ENCODE measurements at places on chromosomes 6 and 20. TPM values are rescaled to one million over a fixed set of nuclear protein-coding genes. Genes with fewer than 3 reads are reported as not detected.

RAD21L1 gene
- not detected for total RNA-seq

ERVFRD-1 gene
- total RNA-seq: 0.63 TPM

C6orf58 gene
- not detected for total RNA-seq

RAET1L gene
- not detected for total RNA-seq

TP53TG5 gene
- total RNA-seq: not detected

SAMD3 gene
- total RNA-seq: not detected

PRICKLE4 gene
- total RNA-seq: not detected

SLC52A3 gene
- total RNA-seq: 0.11 TPM

CYP21A2 gene
- total RNA-seq: not detected

DCDC2 gene
- total RNA-seq: 1.9 TPM

SIRPB2 gene
- not detected for total RNA-seq

NQO2 gene
- 40.0 TPM for total RNA-seq

DNA sequence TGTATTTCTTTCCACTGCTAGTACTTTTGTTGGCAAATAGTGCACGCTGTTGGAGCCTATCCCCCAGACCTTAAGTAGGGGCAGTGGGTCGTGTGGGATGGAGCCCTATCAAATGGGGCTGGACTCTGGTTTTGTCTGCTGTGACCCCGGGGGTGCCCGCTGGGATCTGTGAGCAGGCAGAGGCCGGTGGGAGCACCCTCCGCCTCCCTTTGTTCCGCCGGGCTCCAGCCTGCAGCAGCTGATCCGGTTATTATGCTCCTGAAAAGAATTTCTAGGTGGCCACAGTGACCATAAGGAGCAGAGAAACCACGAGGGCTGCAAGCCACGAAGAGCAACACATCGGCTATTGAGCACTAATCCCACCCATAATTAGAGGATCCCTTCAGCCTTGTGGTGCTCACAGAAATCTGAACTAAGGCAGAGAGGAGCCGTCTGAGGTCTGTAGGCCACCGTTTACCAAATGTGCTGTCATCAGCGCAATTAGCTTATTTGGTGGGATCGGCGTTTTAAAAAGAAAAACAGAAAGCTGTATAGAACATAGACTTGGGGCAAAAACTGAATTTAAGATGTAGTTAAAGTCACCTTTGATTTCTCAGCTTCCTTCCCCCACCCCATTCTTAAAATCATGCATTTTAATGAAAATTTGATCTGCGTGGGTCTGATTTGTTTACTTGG, 598.3 kb upstream of the JAG1 start:
- no peak for DNase-seq

DNA sequence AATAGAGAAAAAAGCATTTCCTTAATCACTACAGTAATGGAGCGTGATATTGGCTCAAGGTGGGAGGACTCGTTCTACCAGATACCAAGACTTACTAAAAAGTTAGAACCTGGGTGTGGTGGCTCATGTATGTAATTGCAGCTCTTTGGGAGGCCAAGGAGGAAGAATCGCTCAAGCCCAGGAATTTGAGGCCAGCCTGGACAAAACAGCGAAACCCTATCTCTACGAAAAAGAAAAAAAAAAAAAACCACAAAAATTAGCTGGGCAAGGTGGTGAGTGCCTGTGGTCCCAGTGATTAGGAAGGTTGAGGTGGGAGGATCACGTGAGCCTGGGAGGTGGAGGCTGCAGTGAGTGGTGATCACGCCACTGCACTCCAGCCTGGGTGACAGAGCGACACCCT, 24.0 kb upstream of the ATRN start:
- no peak for DNase-seq

- no peak for DNase-seq
Measured at GRCh38 chr6:25013246-25013645, 77.5 kb upstream of the RIPOR2 start.

GRCh38 chr20:6651016-6651415, 116.5 kb upstream of the BMP2 start:
- no peak for DNase-seq

DNA sequence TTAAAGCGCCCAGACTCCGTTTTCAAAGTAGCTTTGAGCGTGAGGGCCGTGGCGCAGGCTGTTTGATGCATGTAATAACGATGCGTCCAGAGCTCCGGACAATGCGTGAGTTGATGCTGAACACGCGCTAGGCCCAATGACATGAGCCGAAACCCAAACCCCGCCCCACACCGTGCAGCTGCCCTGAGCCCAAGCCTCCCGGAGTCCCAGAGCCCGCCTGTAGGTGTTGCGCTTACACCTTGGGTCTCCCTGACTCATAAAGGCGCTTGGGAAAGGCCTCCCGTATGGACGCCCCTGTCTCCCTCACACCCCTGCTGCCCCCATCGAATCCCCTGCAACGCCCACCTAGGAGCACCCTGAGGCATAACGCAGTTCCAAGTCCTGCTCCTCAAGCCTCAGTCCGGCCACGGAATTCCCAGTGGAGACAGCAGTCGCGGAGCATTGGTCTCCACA, 87.6 kb downstream of the ERMARD start:
- DNase-seq: no peak

- DNase-seq: peak; percentile 48
Measured at GRCh38 chr6:25295651-25296050, 16.5 kb downstream of the CARMIL1 start.

- no peak for DNase-seq
Measured at GRCh38 chr20:1171461-1172093, 13.2 kb downstream of the TMEM74B start.

DNA sequence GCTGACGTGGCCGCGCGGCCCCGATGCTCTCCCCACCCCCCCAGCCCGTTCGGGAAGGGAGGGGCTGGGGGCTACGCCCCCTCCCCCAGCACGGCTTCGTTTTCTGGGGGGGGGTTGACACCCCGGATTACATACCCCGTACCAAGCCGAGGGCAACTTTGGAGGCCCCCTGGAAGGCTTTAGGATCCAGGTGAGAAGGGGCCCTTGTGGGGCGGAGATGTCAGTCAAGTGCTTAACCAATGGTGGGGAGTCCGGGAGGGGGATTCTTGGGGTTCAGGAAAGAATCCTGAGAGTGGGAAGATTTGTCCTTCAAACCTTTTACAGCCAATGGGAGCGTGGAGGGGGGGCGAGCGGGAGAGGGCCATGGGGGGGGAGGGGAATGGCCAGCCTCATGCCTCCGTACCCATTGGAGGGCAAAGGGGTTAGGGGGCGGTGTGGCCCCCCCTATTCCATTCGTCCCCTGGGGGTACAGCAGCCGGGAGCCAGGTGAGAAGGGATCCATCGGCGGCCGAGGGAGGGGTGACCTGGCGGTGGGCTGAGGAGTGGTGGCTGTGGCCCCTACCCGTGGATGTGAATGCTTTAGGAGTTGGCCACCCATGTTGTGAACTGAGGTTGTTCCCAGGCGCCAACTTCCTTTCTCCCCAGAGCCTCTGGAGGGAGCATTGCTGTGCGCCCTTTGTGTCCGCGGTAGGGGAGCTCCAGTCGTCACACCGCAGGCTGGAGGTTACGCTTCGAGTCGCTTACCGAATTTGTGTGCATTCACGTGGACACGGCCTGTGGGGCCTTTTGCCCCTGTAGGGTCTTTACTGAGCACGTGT, 682 bp downstream of the BRD2 start:
- DNase-seq: peak; percentile 56

GRCh38 chr6:3751077-3751729, at the start of gene PXDC1:
Gene PXDC1, minus strand, starts transcription at chr6:3751713. Its CDS starts 182 bp downstream, at chr6:3751531.
- no peak for DNase-seq

GRCh38 chr20:7985916-7986315, 33.6 kb downstream of the TMX4 start:
- DNase-seq: no peak

- peak; percentile 41 for DNase-seq
Measured at GRCh38 chr6:99467509-99468106, 42.5 kb upstream of the PNISR start.

Measured in SK-MEL-5 (cell line).